Left colon (tissue), 2 donors: ENCODE measurements at places on chromosomes 3 and 15.
A peak's percentile ranks its signal among the peaks of the same experiment; 100 is the strongest.

DNA sequence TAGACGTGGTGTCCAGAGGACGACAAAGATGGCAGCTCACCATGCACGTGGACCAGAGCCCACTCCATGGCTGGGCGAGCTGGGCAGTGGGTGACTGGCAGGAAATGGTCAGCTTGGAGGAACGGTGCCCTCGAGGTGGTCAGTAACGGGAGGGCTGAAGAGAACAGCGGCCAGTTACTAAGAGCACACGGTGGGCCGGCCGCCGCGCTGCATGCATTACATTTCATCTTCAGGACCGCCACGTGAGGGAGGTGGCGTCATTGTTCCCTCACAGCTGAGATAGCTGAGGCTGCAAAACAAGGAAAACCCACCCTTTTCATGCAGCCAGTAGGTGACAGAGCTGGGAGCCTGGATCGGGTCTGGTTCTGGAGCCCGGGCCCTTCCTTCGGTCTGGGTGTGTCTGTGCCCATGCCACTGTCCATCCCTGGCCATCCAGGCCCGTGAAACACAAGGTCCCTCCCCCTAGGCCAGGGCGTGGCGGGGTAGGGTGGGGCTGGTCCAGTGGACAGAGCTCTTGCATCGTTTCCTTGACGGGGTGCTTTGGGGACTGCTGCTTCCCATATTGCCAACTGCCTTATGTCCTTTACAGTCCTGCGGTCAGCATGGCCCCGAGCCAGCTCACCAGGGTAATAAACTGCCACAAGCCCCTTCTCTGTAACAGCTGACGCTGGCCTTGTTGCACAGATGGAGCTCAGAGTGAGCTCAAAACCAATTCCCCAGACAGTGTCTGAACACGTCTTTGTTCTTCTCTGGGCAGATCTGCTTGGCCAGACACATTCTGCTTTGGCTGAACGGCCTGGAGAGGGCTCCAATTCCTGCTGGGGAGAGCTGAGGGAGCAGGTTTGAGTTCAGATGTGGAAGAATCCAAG is 51.8 kb downstream of the RGMA start:
- peak; percentile 47 for DNase-seq

GRCh38 chr3:175646865-175647264 is 787.7 kb downstream of the NAALADL2 start:
- no peak for DNase-seq

- DNase-seq = no peak
Measured at GRCh38 chr3:117633207-117633606, 923.6 kb downstream of the TUSC7 start.

DNA sequence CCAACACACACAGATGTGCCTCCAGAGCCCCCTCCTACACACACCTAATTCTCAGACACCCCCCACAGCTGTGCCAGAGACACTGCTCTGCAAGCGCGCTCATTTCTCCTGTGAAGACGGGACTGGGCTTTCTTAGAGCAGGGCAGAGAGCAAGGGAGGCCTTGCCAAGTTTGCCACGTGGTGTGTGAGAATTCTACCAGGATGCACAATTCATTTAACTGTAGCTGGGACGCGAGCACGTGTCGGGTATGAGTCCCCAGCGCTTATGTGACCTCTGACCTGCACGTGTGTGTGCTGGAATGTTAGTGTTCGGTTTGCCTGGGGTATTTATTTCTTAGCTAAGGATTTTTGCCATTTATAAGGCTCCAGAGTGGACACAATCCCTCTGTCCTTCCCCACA is 37.0 kb downstream of the FEM1B start:
- DNase-seq = no peak
